ENCODE measurements at places on chromosomes 1 and 21.

GRCh38 chr1:175062858-175063257, 4.8 kb upstream of the TNN start:
- no peak for DNase-seq

GRCh38 chr1:37425221-37425620, 49.2 kb upstream of the ZC3H12A start:
- no peak for DNase-seq

DNA sequence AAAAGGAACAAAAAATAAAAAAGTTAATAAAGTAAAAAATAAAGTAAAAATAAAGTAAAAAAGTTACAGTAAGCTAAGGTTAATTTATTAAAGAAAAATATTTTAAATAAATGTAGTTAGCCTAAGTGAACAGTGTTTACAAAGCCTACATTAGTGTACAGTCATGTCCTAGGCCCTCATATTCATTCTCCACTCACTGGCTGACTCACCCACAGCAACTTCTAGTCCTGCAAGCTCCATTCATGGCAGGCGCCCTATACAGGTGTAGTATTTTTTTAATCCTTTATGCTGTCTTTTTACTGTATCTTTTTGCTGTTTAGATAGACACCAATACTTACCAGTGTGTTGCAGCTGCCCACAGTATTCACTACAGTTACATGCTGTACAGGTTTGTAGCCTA, 12.4 kb downstream of the ADAR start:
- DNase-seq = no peak

DNA sequence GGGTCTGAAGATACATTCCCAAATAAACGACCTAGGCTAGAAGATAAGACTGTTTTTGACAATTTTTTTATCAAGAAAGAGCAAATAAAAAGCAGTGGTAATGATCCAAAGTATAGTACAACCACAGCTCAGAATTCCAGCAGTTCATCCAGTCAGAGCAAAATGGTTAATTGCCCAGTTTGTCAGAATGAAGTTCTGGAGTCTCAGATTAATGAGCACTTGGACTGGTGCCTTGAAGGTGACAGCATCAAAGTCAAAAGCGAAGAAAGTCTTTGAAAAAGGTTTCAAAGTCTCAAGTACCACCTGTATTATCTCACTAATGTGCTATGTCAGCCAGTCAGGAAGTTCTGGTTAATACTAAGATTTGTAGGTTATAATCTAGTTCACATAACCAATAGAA, 15.0 kb downstream of the SPRTN start:
- no peak for DNase-seq

GRCh38 chr1:21511579-21512522, 2.6 kb downstream of the ALPL start:
- no peak for DNase-seq

GRCh38 chr1:107633596-107633995, 331.4 kb downstream of the VAV3 start:
- no peak for DNase-seq

DNA sequence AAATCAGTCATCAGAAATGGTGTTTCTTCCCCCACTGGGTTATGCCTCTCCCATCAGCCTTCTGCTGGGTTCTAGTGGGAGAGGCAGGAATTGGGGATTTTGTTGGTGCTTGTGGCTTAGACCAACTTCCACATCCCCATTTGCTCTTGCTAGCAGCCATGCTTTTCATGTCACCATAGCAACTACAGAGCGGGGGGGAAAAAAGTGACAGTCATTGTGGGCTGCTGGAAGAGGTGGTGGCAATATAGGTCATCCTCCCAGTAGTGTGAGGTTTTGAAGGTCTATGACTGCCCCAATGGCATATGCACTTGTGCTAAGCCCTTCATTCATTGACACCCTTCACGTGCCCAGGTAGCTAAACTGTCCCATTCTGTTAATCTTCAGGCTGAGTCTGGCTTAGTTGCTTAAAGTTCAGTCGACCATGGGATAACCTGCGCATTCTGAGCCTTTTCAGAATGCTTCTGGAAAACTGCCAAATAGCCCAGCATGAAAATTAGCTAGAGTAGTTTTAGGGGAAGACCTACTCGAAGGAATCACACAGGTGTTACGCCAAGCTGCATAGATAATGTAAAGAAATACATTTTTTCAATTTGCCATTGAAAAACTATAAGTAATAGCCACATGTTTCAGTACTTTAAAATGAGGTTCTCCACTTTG, 53.7 kb upstream of the ZNF326 start:
- DNase-seq = no peak

DNA sequence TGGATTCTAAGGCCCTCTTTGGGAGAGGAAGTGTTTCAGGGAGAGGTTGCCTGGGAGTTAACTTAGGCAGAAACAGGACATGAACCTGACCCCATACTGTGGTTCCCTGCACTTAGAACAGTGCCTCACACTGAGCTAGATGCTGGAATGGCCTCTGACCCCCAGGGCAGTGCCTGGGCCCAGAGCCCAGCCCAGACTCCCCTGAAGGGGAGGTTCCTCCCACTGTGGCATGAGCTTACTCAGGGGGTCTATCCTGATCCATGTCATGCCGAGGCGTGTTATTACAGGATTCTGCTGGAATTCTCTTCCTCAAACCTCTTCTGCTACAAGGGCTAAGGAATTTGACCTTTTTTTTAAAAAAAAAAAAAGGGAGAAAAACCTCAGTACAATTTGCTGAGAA, 72.2 kb downstream of the MRPL37 start:
- DNase-seq = no peak

DNA sequence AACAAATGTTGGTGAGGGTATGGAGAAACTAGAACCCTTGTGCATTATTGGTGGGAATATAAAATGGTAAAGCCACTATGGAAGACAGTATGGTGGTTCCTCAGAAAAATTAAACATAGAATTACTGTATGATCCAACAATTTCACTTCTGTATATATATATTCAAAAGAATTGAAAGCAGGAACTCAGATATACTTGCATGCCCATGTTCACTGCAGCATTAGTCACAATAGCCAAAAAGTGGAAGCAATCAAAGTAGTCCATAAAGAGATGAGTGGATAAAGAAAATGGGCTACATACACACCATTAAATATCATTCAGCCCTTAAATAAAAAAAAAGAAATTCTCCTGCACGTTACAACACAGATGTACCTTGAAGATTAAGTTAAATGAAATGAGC, 34.1 kb downstream of the ABL2 start:
- DNase-seq = no peak

DNA sequence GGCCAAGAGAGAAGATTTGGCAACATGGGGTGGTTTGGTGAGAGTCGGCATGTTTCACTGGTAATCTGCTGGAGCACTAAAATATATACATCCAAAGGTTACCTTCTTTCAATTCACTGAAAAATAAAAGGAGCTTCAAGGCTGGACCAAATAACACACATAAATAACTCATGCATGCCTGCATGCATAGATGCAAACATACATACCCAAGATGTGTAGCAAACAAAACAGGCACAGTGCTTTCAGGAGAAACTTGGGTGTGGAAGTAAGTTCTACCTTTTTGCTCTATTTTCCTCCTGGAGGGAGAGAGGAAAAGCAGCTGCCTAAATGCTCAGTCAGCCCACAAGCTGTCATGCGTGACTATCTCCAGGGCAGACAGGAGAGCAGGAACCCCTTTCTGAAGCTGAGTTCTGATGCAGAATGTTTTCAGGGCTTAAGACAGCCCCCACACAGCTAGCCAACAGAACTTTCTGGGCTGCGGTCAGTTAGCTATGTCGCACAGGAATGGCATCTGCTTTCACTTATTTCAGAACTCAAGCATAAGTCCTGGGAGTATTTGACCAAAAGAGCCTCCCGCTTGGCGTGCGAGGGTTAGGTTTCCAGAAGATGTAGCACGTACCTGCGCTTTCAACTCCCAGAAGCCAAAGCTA, 166.2 kb downstream of the TOMM20 start:
- DNase-seq = no peak

DNA sequence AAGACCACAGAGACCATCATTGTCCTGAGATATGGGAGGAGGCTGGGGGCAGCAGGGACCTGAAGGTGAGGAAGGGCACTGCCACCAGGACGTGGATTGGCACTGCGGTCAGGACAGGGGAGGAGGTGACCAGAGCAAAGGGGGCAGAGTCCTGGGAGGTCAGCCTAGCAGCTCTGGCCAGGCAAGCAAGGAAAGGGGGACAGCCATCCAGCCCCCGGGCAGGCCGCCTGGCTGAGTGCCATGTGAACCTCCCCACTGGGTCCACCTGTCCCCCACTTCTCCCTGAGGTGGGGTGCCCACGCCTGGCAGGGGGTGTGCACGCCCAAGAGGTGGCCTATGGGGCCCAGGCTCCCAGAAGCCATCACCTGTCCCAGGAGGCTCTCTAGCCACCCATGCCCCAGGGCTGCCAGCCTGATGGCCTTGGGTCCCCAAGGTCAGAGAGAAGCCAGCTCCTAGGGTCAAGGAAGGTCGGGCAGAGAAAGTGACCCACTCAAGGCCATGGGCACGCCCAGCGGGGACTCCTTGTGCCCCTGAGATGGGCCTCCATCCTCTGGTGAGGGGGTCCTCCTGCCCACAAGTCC, 17.6 kb upstream of the PTTG1IP start:
- no peak for DNase-seq

- DNase-seq = no peak
Measured at GRCh38 chr1:94081566-94082344, 39.2 kb downstream of the ABCA4 start.

DNA sequence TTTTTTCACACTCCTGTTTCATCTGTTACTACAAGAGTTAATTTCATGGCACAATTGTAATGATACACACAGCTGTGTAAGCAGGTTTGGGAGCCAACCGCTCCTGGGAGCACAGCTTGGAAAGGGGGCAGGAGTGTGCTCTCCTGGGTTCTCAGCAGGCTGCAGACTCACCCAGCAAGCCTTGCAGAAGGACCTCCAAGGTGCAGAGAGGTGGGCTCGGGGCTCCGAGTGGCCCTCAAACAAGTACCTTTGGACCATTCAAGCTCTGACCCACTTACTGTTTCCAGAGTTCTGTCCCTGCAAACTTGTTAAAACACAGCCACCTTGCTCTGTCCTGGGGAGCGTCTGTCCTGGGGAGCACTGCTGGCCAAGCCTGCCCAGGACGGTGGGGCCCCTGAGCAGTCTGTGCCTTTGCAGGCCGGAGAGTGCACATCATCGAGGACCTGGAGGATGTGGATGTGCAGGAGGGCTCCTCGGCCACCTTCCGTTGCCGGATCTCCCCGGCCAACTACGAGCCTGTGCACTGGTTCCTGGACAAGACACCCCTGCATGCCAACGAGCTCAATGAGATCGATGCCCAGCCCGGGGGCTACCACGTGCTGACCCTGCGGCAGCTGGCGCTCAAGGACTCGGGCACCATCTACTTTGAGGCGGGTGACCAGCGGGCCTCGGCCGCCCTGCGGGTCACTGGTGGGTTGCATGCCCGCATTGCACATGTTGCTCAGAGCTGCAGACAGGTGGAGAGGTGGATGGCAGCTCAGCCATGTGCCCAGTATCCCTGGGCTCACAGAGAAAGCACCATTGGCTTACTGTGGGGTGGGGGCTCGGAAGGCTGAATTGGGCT, 78.0 kb downstream of the OBSCN start:
- no peak for DNase-seq

DNA sequence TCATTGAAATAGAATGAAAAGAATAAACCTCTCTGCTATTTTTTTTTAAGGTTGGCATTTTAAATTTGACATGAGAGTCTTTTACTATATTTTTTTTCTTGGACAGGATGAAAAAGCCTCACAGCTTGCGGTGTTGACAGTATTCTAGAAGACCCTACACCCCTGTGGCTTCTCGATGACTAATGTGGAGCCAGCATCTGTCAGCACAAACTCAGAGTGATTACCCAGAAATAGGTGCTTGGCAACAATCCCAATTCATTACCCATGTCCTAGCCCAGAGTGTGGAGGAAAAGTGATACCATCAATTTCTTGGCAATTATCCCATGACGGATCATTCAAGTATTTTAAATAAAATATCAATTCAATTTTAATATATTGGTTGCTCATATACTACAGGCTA, 186.8 kb upstream of the MAP1LC3C start:
- DNase-seq = no peak

All from T-helper 1 cell (primary cell).